ENCODE measurements at places on chromosomes 4 and X.

GRCh38 chr4:74098427-74098994 is 484 bp downstream of the CXCL2 start:
- DNase-seq, result no peak

DNA sequence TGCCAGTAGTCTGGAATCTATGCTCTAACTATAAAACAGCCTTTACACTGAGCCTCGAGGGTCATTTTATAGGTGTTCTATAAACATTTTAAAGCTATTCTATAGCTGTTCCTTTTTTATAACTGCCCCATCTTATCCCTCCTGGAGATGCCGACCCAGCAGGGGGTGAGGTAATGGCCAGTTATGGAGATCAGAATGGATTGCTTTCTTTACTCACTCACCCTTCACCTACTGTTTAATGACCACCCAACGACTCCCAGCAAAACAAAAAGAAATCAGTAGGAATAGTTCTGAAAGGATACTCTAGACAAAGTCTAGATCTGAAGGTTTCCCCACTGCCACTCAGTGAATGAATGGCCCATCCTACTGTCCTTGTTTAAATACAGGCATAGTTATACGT is 1113.1 kb downstream of the FAT4 start:
- no peak for DNase-seq

DNA sequence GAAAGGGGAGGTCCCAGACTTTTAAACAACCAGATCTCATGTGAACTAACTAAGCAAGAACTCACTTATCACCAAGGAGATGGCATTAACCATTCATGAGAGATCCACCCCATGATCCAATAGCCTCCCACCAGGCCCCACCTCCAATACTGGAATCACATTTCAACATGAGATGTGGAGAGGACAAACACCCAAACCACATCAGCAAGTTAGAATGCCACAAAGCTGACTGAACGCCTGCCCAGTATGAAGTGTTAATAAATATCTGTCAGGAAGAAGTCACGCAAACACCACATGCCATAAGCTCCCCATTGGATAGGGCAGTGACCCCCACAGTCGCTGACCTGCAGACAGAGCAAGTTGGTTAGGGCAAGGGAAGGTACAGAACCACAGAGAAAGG is 14.3 kb downstream of the SLC10A6 start:
- DNase-seq, result no peak

- DNase-seq, result no peak
These were observed 58.6 kb upstream of the CHRNA9 start for GRCh38 chr4:40276546-40276945.

DNA sequence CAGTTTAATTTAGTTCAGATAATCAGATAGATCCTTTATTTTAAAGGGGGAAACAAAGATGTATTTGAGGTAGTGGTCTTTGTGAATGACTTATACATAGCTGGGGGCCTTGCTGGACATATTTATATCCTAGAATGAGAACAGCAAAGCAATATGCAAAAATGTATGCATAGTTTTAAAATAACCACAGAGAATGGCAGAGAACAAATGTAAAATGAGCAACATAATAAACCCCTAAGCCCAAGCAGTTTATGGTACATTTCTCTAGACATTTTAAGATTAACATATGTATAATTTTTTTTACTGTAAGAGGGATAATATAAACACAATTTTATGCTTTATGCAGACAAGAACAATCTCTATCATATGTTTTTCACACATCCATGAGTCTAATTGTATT is 434.2 kb upstream of the SMIM31 start:
- DNase-seq, result no peak

DNA sequence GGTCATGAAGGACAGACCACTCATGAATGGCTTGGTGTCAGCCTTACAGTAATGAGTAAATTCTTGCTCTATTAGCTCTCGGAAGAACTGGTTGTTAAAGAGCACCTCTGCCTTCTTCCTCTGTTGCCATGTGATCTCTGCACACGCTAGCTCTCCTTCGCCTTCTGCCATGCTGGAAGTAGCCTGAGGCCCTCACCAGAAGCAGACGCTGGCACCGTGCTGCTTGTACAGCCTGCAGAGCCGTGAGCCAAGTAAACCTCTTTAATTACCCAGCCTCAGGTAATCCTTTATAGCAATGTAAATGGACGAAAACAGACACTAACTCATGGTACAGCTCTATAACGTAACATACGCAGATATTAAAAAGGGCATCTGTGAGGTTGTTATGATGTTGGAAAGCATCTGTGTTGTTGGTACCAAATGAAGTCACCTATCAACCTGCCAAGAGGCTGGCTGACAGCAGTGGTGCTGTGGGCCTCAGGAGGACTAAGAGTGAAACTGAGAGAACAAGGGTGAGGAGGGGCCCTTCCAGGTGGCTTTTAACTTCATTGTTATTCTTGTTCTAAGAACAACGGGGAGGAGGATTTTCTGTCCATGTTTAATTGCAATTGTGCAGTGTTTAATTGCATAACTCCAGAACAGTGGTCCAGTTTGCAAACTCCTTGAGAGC is 69.2 kb downstream of the CRMP1 start:
- no peak for DNase-seq
